ENCODE measurements at places on chromosomes 6 and 20.
A peak's percentile ranks its signal among the peaks of the same experiment; 100 is the strongest.

- DNase-seq, result no peak
Measured at GRCh38 chr20:8212286-8212685, 80.2 kb downstream of the PLCB1 start.

DNA sequence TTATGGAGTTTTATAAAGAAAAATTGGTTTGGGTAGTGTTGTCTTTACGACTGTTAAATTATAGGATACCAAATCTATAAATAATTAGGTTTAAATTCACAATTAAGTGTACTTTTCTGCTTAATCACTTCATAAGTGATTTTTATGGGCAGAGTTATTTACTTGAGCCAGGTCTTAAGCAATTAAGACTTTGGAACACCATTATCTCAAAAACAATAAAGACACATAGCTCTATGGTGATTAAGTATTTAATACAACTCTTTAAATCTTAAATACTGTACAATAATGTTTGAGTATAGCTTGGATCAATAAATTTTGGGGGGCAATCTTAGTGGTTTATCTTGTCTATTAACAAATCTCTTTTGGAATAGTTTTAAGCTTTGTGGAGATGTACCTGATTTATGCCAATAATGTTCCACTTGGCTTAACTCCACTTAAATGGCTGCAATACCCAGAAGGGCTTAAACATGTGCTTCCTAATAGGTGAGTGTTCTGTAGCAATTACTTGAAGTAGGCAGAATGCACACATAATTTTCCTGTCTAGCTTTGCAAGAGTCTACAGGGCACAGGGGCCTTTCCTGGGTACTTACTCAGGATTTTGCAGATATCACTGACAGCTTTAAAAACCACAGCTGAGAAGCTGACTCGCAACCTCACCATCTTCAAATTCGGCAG, 7.5 kb downstream of the FERMT1 start:
- no peak for DNase-seq

GRCh38 chr20:37223053-37223452, 38.6 kb downstream of the GHRH start:
- DNase-seq, result no peak

DNA sequence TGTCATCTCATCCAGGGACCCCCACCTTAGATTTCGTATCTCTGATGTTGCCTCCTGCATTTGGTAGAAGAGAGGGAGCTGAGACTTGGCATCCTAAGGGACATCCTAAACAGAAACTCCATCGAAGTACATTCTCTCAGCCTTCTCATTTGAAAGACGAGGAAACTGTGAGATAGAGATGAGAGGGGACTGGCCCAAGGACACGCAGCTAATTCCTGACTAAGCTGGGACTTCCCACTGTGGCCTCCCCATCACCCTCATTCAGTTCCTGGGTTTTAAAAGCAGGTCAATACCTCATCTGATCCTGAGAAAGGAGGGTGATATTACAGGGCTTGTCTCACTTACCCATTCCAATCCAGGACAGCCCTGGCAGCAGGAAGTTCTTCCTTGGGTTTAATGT, 855 bp upstream of the WFDC5 start:
- DNase-seq, result no peak

DNA sequence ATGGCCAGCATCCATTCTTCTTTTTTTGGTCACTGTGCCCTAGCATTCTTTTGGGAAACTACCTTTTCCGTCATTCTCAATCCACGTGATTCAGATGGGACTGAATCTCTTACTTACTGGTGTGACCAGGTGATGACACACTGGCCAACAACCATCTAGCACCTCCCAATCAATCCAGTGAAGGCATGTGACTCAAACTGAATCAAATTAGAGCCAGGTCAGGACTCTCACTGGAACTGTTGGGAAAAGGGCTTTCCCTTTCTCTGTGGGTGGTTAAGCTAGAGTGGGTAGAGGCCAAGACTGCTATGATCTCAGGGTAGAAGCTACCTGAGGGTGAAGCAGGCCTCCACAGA, 36.2 kb upstream of the ZMYND8 start:
- DNase-seq, result no peak

- DNase-seq, result peak; percentile 23
Measured at GRCh38 chr20:33415948-33416347, 14.6 kb upstream of the CDK5RAP1 start.

- no peak for DNase-seq
Measured at GRCh38 chr6:79250559-79250958, 16.1 kb upstream of the HMGN3 start.

DNA sequence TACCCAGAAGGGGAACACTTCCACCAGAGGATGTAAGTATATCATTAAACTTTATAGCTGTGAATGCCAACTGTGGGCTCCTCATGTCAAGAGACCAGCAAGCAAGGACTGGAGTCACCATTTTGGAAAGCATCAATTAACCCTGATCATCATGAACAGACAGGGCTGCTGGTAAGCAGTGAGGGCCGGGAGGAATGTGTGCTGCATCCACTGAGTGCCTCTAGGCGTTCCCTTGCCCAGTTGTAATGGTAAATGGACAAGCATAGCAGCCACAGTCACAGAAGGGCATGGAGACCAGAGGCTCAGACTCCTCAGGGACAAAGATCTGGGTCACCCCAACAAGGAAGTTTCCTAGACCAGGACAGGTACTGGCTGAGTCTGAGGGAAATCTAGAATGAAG, 23.6 kb downstream of the LINC00237 start:
- no peak for DNase-seq

DNA sequence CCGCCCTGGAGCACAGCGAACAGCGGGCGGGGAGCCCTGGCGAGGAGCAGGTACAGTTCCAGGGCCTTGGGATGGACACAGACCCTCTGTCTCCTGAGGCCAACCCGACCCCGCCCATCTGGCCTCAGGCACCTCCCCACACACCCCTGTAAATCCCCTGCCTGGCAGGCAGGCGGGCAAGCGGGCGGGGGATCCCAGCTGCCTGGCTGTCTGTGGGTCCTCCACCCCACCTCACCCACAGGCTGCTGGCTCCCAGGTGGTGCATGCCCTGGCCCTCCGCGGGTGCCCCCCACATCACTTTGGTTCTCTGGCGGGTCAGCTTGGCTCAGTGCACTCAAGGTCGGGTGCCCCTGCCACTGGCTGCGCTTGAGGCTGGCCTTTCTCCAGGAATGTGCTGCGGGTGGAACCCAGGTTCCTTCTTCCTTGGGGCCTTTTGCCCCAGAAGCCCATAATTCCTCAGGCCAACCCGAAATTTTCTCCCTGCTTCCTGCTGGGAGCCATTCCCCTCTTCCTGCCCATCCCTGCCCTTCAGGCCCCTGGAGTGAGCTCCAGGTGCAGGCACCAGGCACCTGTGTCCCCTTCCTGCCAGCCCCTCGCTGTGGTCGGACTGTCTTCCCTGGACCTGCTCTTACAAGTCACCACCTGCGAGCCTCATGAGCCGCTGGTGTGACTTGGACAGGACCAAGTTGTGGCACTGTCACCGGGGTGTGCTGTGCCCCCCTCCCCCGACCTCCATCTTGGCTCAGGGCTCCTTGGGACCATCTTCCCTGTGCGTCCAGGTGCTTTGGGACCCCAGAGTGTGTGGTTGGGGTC, 5.3 kb upstream of the TNFRSF6B start:
- DNase-seq, result no peak

- DNase-seq, result no peak
Measured at GRCh38 chr6:156909212-156910010, 132.2 kb downstream of the ARID1B start.

DNA sequence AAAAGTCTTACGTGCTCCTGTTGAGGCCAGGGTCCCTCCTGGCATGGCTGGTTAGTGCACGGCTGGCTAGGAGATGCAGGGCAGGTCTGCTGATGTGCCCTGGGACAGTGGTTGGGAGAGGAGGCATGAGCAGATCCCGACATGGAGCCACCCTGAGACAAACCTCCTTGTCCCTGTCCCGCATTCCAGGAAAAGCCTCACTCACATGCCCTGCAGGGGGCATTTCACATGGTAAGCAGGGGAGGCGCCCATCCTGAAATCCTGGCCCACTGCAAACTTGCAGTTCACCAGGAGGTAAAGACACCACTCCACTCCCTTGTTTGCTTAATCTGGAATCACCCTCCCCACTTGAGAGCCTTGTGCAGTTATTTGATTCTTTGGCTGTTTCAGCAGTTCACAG, 116.7 kb upstream of the SLC24A3 start:
- no peak for DNase-seq

GRCh38 chr20:17202030-17202429, 24.8 kb upstream of the PCSK2 start:
- DNase-seq, result no peak

DNA sequence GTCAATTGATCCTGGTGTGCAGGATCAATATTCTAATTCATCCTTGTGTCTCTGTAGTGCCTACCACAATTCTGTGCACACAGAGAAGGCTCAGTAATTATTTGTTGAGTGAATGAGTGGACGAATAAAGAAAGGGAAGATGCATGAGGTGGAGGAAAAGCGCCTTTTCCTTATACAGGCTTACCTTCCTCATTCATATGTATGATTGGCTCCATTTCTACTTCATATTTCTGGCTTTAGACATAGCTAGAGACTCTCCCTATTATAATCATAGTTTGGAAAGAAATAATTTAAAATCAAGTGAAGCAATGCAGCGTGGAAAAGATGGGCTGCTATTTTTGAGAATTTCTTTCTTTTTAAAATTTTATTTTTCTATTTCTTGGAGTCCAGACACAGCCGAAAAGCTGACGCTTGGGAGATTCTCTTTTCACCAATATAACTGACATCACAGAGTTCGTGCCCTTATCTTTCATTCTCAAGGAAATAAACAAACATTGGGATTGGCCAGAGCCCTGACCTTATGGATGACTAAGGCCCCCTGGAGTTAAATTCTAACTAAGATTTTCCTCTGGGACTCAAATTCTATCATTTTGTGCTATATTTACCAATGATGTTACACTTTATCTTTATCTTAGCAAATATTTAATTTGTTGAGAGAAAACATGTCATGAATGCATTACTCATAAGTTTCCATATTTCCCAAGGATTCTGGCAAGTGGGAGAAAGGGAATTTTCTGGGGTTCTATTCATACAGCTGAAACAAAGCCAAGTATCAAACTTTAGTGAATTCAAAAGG, 48.1 kb downstream of the PRL start:
- DNase-seq, result no peak

DNA sequence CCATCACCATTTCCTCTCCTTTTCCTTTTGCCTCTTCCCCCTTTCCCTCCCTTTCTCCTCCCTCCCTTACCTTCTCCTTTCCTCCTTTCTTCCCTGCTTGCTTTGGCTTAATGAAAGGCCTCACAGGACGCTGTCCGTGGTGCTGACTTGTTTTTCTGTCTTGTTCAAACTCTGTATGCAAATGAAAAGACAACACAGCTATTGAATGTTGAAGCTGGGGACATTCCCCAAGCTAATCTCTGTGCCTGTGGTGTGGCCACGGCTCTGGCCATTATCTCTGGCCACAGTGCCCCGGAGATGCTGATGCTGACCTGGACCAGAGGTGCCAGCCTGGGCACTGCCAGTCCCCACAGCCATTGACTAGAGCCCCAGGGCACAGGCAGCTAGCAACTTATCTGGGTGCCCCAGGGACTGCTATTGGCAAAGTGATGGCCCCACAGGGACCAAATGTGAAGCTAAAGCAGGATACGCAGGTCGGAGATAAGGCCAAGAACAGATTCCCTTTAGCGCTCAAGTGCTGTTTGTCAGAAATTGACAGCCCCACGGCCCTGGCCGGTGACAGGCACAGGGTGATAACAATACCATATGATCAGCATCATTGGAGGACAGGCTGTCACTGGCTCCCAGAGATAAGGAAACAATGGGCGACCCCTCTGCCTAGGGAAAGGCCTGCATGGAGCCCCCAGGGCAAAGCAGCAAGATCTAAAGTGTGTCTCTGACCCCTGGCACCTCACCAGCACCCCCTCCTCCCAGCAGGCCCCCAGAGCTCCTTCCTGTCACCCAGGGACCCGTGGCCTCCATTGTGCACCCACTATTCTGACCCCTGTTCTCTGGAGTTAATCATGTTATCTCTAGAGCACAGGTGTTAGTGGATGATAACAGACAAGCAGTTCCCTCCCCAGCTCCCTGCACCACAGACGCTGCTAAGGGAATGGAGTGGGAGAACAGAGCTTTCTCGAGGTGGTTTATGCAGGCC, 31.6 kb upstream of the SLC32A1 start:
- DNase-seq, result peak; percentile 92

DNA sequence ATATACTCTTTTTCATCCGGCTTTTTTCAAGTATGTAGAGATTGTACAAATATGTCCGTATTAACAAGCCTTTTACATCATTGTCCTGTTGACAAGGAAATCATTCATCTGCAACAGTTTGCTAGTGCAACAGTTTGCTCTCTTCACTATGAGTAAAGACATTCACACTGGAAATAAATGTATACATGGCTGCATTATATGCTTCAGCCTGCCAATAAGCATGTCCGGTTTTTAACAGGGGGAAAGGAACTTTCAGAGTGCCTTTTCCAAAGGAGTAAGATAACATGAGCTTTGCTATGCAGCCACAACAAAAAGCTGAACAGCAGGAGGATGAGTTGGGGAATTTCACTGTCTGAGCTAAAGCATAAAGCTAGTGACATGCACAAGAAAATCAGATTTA, 99.4 kb upstream of the ADTRP start:
- DNase-seq, result no peak

DNA sequence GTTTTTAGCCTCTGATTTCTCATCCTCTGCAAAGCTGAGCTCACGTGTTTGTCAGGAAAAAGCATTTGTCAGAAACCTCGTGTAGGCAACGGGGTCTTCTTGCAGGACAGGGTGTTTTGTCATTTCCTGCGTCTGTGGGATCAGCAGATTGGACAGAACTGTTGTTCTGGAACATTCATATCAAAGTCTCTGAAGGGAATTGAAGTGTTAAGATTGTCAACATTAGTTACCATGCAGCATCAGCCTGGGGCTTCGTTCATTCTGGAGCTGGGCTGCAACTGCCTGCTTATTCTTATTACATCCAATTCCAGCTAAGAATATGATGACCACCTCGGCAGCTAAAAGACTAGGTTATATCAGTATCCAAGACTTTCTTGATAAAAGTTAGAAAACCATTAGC, 71.0 kb upstream of the RALGAPA2 start:
- DNase-seq, result no peak

GRCh38 chr6:12529364-12530019, 187.1 kb upstream of the PHACTR1 start:
- no peak for DNase-seq

- peak; percentile 55 for DNase-seq
Measured at GRCh38 chr6:26743157-26743821, 83.7 kb upstream of the ZNF322 start.

- DNase-seq, result no peak
Measured at GRCh38 chr6:24867104-24867703, 68.5 kb upstream of the ARMH2 start.

DNA sequence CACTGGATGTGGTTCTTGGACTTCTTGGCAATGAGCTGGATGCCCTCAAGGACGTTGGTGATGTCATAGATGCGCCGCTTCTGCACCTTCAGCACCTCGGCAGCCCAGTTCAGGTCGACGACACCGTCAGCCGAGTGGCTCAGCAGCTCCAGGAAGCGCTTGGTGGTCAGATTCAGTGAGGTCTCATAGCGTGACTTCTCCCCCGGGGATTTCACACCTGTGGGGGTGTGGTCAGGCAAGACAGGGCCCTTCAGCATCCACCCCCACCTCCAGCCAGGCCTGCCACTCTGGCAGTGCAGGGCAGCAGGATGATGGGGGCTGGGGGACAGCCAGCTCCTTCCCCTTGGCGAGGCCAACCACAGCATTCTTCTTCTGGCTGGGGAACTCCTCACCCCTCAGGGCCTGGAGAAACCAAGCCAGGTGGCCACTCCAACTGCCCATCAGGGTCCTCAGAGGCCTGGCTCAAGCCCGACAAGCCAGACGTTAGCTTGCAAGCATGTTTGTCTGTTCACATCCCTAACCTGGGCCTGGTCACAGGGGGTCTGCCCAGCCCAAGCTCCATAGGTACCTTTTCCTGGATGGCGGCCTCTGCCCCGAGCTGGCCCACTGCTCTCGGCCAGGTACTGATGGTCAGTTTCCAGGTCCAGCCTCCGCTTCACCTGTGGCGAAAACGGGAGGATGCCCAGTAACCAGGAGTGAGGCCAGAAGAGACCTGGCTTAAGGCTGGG, 5.7 kb upstream of the NECAB3 start:
- no peak for DNase-seq

Data from nephron progenitor cell (in vitro differentiated cells).